ENCODE measurements at places on chromosomes 5 and 9.

- no peak for DNase-seq
Measured at GRCh38 chr9:81844131-81844567, 84.1 kb upstream of the SPATA31D4 start.

DNA sequence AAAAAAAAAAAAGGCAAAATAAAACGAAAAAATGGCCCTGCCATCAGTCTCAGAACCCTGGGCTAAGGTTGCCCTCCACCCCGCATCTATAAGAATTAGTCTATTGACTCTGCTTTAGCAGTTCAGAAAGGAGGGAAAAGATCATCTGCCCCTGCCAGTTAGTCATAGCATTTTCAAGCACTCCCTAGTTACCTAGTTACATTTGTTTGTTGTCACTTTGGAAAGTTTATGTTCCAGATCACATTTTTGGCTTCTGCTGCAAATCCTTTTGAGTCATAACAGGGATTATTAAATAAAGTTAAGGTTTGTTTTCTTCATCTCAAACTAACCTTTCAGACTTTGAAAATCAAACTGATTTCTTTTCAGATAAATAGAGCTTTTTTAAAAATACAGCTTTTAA, 52.1 kb downstream of the AQP7 start:
- DNase-seq: no peak

- DNase-seq: peak; percentile 91
Measured at GRCh38 chr9:104991144-104991953, 63.4 kb upstream of the ABCA1 start.

DNA sequence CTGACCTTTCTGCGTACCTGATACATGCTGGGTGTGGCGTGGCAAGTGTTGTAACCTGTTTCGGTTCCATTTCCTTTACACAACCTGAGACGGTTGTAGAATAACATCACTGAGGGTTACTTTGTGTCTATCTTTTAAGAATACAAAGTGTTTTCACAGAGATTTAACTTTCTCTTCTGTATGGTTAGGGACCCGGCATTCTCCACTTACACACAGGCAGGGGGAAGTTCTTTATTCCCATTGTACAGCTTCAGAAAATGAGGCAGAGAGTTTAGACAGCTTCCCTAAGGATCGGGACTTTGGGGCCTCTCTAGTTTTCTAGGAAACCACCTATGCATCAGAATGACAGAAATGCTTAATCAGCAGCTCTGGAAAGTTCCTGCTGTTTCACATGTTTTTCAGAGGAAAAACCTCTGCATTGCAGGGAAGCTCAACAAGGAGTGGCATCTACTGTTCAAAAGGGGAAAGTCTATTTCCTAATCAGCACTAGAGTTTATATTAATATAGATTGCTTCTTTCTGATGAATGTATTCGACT, 41.3 kb downstream of the CAST start:
- DNase-seq: no peak

All from B cell (primary cell).